ENCODE measurements at places on chromosomes 6 and 20.

- DNase-seq: peak; percentile 79
These were observed 19.0 kb downstream of the EPB41L1 start for GRCh38 chr20:36173451-36173933.

GRCh38 chr6:168301648-168302398 lies 17.8 kb downstream of the DACT2 start:
- DNase-seq: no peak

GRCh38 chr6:119285908-119286625 lies 63.5 kb downstream of the MAN1A1 start:
- DNase-seq: no peak

- no peak for DNase-seq
These were observed 13.3 kb downstream of the FHL5 start for GRCh38 chr6:96576221-96576620.

DNA sequence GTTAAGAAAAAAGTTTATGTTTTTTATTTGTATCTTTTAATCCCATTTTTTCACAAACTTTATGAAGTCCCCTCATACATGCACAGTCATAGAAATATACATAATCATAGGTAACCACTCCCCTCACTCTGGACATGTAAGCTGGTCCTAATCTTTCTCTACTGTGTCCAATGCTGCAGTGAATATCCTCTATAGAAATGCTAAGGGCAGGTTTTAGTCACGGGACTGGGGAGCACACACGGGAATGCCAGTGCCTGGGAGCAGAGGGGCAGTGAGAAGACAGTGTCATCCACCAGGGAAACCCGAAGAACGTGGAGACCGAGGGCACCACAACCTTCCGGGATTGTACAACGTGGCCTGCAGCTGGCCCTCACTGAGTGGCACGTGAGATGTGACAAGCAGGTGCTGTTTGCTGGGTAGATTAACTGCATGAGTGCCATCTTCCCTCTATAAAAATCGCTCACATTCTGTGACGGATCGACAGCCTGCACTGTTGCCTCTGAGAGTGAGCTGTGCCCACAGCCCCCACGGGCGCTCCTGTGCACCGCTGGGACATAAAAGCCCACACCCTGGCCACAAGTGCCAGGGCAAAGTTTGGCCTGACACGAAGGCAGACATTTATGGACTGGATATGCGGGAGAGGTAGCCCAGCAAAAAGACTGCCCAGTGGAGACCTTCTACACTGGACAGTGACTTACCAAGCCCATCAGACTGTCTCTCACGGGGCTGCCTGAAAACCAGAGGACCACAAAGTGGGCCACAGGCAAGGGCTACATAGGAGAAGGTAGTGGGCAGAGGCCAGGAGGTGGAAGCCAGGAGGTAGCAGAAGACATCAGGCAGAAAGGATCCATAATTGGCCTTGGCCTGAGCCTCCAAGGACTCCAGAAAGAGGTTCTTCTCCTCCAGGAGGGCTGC lies 63.2 kb downstream of the FGD2 start:
- no peak for DNase-seq

DNA sequence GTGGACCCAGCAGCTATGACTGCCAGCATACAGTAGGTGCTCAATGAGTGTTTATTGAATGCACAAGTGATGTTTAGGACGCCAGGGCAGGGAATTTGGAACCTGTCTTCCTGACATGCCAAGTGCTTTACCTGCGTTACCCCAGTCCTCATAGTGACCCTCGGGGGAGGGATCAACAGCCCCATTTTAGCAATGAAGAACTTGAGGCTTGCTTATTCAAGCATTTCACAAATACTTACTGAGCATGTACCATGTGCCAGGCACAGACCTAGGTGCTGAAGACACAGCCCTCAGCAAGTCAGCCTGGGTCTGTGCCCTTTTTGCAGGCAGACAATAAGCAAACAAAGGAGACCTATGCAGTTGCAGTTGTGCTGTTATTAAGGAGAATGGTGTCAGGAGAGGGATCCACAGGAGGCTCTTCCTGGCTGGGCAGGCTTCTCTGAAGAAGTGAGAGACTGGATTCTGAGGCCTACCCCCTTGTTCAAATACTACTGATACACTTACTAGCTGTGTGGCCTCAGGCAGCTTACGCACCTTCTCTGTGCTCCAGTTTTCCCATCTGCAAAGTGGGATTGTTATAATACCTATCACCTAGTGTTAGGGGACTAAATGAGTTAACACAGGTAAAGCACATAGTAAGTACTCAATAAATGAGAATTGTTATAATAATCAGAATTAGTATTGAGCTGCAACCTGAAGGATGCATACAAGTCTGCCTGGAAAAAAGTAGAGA lies 39.8 kb downstream of the TTLL9 start:
- DNase-seq: no peak

GRCh38 chr6:31468311-31468710 lies 29.6 kb upstream of the MICB start:
- no peak for DNase-seq

GRCh38 chr6:153207006-153207405 lies 75.9 kb upstream of the RGS17 start:
- DNase-seq: no peak

GRCh38 chr6:17032988-17033634 lies 68.7 kb upstream of the STMND1 start:
- DNase-seq: no peak

- no peak for DNase-seq
These were observed 21.6 kb upstream of the TULP4 start for GRCh38 chr6:158290659-158291058.

DNA sequence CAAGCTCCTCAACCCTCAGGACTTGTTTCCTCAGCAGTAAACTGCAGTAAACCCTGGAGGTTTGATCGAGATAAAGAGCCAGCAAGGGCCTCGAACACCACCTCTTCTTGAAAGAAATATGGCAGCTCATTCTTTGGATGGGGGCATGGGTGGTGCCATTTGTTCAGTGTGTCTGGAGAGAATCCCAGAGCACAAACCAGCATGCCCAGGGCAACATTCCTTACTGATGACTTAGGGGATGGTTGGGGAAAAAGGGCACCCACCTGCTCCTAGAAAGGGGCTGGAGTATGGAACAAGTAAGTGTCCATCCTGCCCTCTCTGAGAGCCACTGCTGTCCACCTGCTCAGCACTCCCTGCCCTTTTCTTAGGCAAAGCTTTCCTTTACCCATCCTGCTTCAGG lies 31.3 kb upstream of the ZFAND3 start:
- DNase-seq: no peak

DNA sequence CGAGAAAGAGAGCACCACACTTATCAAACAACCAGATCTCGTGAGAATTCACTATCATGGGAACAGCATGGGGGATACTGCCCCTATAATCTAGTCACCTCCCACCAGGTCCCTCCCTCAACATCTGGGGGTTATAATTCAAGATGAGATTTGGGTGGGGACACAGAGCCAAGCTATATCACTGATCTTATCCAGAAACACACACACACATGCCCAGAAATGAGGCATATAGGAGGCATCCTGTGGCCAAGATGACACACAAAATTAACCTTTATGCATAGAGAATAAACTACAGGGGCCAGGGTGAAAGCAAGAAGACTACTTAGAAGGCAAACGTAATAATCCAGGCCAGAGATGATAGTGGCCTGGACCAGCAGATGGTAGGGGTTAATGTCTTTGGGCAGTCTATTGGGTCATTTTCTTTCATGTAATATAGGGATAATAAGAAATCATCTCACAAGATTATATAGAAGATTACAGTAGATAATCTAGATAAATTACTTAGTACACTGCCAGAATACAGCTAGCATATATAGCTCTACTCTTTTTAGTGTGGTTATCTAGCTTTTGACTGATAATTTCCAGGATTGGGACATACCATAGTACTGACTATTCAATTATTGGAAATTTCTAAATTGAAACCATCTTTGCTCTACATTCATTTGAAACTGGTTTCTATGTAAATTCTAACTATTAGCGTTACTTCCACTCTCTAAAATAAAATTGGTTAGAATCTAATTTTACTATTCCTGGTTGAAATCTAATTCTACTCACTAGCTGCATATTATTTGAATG lies 20.0 kb downstream of the RNF144B start:
- no peak for DNase-seq

DNA sequence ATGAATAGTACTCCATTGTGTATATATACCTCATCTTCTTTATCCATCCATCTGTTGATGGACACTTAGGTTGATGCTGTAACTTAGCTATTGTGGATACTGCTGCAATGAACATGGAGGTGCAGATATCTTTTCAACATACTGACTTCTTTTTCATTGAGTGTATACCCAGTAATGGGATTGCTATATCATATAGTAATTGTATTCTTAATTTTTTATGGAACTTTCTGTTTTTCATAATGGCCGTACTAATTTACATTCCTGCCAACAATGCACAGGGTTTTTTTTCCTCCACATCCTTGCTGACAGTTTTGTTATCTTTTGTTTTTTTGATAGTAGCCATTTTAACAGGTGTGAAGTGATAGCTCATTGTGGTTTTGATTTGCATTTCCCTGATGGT lies 5.2 kb downstream of the CCN2 start:
- DNase-seq: no peak

GRCh38 chr6:166603043-166603690 lies 16.7 kb upstream of the RAMACL start:
- no peak for DNase-seq

Data from NCI-H82 (cell line).